ENCODE measurements at places on chromosomes 4 and X. TPM values are rescaled to one million over a fixed set of nuclear protein-coding genes. Genes with fewer than 3 reads are reported as not detected.

PRR32 gene
- total RNA-seq, result not detected

NAAA gene
- total RNA-seq, result 39.6 TPM

HPSE gene
- 24.6 TPM for total RNA-seq

DNA sequence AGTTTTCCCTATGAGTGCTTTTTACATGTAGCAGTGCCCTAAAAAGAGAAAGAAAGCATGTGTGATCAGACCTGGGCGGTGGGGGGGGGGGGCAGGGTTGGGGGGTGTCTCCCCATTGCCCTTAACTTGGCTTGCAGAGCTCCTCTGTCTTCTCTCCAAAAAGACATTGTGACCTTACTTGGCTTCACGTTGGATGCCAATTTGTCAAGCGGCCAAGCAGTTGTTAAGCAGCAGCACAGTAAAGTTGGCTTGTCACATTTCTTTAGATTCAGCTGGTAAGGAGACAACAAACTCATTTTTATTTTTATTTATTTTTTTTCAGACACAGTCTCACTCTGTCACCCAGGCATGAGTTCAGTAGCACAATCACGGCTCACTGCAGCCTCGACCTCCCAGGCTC is 57.3 kb upstream of the ZNF157 start:
- no peak for DNase-seq

GRCh38 chr4:148196164-148196563 is 246.1 kb downstream of the NR3C2 start:
- no peak for DNase-seq

DNA sequence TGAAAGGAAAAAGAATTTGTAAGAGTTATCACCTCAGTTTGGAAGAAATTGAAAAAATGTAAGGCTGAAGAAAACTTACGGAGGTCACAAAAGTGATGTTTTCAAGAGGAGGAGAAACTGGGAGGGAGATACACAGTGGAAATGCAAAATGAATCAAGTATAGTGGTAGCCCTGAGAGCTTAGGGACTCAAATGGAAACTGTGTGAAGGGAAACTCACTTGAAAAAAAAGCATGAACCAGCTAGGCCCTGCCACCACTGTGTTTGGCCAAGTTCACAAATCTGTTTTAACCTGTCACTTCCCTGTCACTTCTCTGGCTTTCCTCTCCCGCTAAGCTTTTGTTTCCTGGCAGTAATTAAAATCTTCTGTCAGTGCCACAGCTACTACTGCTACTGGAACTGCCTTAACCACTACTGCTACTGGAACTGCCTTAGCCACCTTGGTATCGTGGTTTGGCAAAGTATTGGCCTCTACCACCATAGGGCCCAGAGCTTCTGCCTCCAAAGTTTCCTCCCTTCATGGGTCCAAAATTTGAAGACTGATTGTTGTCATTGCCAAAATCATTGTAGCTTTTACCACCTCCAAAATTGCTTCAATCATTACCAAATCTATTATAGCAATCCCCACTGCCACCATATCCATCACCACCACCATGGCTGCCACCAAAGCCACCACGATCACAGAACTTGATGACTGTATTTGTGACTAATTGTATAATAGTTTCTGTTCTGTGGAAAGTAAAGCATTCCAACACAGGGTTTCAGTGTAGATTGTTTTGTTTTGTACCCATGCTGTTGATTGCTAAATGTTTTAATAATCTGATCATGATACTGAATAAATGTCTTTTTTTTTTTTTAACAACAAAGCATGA is 41.5 kb downstream of the SMARCA5 start:
- no peak for DNase-seq

- no peak for DNase-seq
Measured at GRCh38 chrX:136046295-136047015, 61.2 kb downstream of the SLC9A6 start.

GRCh38 chr4:79831701-79832514 is 241.1 kb downstream of the ANTXR2 start:
- no peak for DNase-seq

DNA sequence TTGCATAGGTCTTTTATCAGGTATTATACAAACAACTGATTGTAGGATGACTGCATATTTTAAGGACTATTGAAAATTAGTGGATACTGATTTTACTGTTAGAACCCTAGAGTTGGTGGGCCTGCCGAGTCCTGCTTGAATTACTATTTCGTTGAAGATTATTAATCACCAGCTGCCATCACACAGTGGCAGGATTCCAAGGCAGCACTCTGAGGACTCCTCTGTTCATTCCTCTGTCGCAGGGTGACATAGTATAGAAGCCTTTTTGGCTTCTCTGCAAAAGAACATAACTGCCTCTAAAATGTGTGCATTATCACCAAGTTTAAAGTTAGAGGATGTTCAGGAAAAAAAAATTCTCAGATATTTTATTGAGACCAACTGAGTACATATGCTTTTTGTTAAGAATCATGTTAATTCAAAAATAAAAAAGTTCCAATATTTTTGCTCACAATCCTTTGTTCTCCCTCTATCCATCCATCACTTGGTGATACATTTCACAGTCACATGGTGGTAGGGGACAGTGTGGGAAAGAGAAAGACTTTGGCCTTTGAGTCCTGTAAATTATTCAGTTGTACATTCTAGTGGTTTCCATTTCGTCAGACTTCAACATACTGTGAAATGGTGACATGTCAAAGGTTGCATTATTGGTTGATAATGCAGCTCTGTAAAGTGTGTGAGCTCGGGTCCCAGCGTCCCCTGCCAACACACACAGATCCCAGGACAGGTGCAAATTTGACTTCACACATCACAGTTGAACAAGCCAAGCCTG is 332.5 kb downstream of the GRID2 start:
- no peak for DNase-seq

GRCh38 chrX:28584025-28584424 is 3.2 kb upstream of the IL1RAPL1 start:
- DNase-seq, result no peak

- DNase-seq, result no peak
Measured at GRCh38 chr4:180950377-180950776, 1292.8 kb upstream of the TENM3 start.

- peak; percentile 14 for DNase-seq
Measured at GRCh38 chrX:133335027-133335426, 80.3 kb downstream of the GPC4 start.

GRCh38 chrX:125203365-125203736 is 116.3 kb upstream of the TEX13C start:
- DNase-seq, result no peak

DNA sequence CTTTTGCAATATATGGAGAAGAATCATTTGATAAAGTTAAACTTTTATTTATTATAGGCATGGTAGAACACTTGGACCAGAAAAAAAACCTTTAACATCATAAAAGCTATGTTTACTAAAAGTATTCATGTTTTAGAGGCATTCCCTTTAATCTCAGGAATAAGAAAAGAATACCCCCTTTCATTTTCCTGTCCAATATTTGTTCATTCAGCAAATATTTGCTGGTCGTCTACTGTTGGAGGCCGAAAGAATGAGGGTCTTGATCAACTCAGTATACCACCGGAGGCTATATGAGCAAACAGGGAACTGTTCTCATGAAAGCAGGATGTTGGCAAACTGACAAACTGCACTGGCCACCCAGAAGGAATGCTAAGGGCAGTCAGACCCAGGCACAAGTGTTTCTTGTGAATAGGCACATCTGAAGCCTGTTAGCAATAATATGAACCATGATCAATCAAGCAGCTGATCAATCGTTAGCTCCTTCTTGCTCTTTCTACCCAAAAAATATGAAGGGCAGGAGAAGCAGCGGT is 480.8 kb upstream of the FAT1 start:
- no peak for DNase-seq

DNA sequence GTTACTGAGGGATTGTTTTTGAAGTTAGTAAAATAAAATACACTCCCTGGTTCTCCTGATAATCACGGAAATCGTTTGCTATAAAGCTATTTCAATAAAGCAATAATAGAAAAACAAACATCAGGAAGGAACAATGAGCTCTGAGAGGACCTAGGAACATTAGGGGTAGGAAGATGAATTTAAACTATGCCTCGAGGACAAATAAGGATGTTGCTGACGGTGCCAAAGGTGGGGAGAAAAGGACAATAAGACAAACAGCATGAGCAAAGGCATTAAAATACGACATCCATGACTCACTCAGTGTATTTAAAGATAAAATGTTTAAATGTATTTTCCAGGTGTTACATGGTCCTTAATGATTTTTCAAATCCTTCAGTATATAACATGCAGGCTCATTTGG is 110.3 kb downstream of the MTNR1A start:
- DNase-seq, result no peak

Measured in activated CD4-positive, alpha-beta T cell treated with anti-CD3 and anti-CD28 coated beads, Interleukin-2, amount 10 ng/mL, durations not matched to agents 7 days and 5 days (primary cell).